ENCODE measurements at places on chromosomes 12 and 14.

DNA sequence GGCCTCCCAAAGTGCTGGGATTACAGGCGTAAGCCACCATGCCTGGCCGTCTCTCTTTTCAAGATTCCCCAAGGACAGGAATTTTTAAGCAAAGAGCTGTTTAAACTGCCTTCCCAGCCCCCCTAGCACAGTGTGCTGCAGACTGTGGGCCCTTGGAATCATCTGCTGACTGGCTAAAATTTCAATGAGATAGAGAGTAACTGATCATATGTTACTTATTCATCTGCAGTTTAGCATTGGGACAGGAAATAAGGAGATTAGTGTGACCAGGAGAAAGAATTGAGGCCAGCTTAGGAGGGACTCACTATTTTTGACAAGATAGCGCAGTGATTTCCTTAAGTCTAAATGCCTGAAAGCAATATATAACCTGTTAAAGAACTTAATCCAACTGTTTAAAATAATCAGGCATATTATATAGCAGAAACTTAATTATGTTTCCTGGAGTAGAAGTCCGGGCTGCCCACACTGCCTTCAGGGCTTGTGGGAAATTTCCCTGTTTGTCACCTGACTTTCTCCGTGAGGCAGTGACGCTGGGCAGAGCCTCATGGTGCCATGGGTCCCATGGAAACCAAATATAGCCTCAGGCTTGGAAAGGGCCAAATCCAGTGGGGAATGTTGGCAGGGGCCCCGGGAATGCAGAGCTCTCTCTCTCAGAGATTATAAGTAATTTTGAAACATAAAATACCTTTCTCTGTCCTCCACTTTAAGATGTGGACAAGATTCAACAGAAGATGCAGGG is 22.8 kb upstream of the CEBPE start:
- DNase-seq: no peak

DNA sequence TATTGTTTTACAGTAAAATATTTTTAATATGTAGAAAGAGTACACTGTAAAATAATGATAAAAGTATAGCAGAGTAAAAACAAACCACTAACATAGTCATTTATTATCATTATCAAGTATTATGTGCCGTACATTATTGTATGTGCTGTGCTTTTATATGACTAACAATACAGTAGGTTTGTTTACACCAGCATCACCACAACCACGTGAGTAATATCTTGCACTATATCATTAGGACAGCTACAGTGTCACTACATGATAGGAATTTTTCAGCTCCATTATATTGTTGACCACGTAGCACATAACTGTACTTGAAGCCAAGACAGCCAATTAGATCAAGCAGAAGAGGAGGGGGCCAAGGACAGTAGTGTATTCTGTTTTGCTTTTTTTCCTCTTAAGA is 415.4 kb downstream of the RAD51B start:
- no peak for DNase-seq

DNA sequence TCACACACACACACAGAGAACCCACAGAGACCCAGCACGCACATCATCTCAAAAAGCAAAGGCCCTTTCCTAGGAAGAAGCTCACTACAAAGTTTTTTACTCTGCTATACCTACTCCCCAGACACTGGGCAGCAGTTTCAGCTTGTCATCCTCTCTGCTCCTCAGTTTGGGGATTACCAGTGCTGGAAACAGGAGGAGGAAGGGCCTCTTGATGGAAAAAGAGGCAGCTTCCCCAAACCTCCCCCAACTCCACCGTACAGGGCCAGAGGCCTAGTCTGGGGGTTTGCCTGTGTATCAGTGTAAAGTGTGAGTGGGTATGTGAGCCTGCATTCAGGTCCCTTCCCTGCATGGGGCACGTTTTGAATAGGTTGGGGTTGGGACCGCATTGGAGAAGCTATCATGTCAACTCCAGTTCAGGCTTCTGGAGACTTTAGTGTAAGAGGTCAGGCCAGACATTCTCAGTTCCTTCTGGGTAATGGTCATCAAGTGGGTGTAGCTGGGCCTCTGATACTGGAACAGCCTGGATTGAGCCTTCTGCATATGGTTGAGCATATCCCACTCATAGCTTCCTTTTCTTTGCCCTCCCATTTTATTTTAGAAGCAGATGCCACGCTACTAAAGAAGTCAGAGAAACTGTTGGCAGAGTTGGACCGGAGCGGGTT is 1.2 kb downstream of the REM2 start:
- DNase-seq: no peak

- no peak for DNase-seq
These were observed 127.6 kb upstream of the EVL start for GRCh38 chr14:99937475-99938244.

DNA sequence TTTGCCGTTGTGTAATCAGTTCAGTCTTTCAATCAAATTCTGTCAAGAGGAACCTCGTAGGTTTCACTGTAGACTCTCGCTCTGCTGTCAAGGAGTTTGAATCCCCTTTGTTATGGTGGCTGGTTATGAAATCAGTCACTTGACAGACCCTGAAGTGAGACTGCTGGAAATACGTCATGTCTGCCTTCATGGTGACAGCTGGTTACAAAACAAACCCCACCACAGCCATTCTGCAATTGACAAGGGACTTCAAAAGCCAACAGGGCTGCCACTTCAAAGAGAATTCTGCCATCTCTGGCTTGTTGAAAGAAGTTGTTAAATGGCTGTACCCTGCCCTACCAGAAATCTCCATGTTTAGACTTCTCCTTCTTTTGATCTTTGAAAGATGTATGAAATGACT is 286.9 kb downstream of the ERC1 start:
- DNase-seq: no peak

Measured in T-helper 1 cell (primary cell).